Hippocampal formation (tissue), 2 donors: ENCODE measurements at places on chromosomes 6 and 20.

- DNase-seq: no peak
Observed at GRCh38 chr6:115783402-115784061, 277.2 kb downstream of the FRK start.

GRCh38 chr6:47710295-47710694 lies 11.9 kb downstream of the ADGRF4 start:
- no peak for DNase-seq

- DNase-seq: no peak
Observed at GRCh38 chr20:45179166-45179565, 4.5 kb downstream of the PI3 start.

DNA sequence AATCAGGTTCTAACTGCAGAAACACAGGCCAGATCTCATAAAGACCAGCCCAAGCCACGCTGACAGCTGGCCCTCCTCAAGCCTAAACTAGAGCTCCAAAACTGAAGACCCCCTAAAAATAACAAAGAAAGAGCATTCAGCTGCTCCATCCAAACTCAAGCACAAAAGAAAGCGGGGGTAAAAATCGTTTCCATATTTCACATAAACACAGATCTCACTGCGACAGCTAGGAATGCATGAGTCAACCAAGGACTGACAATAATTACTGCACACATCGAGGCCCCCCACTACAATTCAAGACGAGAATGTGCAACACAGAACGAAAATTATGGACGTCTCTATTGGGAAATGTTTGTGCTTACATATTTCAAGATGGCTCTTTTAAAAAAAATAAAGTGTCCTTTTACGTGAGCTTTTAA lies 31.1 kb downstream of the CNKSR3 start:
- DNase-seq: no peak

- DNase-seq: no peak
Observed at GRCh38 chr6:43217351-43217750, 11.9 kb downstream of the DNPH1 start.

DNA sequence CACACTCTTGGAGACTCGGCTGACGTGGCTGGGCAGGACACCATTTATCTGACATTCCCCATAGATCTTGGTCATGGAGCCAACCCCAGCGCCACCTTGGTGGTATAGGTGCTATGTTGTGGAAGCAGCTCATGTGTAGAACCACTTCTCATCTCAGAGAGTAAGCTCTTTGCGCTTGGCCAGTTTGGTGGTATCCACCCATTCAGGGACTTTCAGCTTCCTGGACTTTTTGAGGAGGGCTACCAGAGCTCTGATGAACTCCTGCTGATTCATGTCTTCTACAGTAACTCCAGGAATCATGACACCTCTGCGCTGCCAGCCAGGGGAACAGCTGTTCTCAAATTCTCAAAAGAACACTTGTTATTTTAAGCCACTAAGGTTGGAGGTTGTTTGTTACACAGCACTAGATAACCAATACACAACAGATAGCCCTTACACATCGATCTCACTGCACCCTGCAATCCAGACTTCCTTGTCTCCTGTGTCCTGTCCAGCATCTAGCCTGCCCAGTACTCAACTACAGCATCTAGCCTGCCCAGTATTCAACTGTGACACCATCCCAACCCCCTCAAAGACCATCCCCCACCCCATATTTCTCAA lies 86.0 kb upstream of the SLC22A16 start:
- no peak for DNase-seq

DNA sequence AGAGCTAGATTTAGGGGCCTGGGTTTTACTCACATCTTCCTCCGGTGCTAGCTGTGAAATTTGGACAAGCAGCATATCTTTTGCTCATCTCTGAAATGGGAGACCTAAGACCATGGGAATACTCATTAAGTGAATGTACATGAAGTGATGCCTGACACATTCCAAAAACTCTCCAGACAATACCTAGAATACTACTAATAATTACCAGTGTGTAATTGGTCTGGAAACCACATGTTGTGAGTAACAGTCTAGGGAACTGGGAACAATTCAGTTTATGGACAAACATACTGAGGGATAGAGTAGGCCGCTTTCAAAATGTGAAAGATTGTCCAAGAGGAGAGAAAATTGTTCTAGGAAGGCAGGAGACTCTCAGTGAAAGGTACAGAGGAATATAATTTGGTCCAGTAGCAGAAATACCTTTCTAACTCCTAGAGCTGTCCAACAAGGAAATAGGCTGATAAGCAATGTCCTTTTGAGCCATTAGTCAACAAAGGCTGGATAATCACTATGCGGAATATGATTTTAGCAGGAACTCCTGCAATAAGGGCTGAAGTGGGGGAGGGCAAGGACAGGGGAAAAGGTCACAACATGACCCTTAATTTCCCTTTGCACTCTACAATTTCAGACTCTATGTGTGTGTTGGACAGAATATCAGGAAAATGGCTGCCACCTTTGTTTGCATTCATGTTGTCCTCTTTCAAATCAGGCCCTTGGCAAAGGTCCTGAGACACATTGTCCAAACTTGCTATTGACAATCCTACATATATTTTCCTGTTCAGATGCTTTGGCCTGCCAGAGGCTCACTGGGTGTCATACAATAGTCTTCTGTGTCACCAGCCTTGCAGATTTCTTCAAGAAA lies 315.4 kb downstream of the PLCB1 start:
- no peak for DNase-seq

GRCh38 chr6:126812651-126813050 lies 305.8 kb upstream of the RSPO3 start:
- no peak for DNase-seq

DNA sequence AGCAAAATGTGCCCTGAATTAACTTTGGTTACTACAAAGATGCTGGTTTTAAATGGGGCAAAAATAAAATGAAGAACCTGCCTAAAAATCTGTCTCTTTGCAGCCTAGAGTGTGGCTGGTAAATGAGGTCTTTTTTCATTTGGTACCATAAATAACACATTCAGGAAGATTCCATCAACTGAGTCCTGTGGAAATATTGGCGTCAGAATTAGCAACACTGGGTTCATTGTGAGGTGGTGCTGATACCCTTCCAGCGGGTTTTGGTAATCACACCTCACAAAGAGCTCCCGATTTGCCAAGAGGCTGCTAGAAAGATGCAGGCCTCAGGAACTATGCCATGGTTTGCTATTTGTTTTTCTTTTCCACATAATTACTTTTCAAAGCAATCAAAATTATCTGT lies 55.3 kb downstream of the FAM50B start:
- no peak for DNase-seq

DNA sequence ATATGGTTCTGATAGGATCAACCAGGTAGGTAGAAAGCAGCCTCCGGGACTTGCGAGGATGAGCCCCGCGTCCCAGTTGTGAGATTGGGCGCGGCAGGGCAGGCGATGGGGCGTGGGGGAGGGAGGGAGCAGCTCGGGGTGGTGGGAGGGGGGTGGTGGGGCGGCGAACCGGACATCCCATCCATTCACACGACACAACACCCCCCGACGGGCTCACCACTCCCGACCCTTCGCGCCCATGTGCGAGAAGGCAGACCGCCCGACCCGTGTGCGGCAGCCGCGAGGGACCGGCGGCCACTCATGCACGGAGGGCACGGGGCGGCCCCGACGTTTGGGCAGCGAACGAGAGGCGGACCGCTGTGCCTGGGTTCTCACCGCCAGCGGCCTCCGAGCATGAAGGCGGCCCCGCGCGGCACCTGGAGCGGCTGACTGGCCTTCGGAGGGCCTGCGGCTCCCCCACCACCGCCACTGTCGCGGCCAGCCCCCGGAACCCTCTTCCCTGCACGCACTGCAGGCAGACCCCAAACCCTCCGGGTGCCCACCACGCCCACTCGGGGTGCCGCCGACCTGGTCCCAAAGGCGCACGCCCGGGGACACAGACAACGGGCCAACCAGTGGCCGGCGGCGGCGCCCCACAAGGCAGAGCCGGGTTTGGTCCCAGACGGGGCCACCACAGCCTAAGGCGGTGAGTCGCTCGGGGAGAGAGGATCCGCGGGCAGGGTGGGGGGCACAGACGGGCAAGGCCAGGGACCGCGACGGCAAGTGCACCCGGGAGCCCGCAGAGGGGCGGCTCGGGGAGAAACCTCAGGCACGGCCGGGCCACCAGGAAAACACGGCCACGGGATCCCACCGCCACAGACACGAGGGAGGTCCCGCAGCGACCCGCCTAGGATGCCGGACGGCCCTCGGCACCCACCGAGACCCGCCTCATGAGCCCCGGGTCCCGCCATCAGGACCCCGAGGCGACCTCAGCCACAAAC lies 769.2 kb upstream of the DEFB115 start:
- no peak for DNase-seq

DNA sequence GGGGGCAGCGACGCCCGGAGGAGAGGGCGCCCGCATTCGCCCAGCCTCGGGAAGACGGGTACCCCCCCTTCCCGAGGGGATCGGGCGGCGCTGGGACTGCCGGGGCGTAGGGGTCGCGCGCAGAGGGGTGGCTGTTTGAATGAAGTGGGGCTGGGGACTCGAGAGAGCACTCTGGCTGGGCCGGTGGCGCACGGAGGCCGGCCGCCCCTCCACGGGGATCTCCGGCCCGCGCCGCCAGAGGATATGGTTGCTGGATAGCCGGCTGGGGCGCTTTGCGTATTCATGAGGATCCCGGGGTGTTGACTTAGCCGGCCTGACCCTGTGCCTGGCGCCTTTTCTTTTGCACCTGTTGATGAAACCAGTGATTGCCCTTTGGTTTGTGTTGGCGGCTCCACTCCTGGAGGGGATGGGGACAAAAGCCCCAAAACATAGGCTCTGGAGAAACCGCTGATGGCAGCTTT lies 469 bp downstream of the SYNJ2 start:
- no peak for DNase-seq

DNA sequence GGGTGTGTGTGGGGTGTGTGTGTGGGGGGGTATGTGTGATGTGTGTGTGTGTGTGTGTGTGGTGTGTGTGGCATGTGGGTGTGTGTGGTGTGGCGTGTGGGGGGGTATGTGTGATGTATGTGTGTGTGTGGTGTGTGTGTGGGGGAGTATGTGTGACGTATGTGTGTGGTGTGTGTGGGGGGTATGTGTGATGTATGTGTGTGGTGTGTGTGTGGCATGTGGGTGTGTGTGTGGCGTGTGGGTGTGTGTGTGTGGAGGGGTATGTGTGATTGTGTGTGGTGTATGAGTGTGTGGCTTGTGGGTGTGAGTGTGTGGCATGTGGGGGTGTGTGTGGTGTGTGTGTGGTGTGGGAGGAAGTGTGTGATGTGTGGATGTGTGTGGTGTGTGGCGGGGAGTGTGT lies 442.3 kb downstream of the PREX1 start:
- DNase-seq: no peak

DNA sequence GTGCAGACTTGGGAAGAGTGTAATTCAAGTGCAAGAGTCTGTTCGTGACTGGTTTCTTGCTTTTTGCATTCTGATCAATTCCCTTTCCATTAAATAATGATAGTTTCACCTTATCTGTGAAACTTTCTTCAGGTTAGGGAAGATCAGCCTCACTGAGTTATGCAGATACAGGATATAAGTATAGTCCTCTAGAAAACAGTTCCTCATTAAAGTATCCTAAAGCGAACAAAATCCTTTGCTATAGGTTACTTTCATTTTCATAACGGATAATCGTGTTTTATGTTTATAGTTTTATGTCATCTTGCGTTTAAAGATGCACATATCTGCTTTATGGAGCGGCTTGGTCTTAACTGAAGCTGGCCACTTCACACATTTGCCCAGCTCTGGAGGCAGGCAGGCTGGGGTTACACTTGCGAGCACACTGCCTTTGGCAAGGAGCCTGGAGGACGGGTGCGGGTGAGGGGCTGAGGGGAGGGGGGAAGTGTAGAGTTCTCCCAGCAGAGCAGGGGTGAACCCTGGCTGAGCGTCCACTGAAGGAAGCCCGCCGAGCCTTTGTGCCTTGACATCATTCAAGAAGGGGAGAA lies 123.5 kb upstream of the IFNGR1 start:
- DNase-seq: peak; percentile 56
